T1000 (cell line): ENCODE measurements at places on chromosomes 7 and 10.

GRCh38 chr10:73644015-73644743 is 2.9 kb upstream of the MYOZ1 start:
- DNase-seq = peak; percentile 21

DNA sequence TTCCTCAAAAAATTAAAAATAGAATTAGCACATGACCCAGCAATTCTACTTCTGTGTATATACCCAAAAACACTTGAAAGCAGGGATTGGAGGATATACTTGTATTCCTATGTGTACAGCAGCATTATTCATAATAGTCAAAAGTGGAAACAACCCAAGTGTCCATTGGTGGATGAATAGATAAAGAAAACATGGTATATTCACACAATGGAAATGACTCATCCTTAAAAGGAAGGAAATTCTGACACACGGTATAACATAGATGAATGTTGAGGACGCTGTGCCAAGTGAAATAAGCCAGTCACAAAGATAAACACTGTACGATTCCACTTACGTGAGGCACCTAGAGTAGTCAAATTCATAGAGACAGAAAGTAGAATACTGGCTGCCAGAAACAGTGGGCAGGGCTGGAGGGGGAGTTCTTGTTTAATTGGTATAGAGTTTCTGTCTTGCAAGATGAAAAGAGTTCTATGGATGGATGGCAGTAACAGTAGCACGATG is 26.6 kb upstream of the KAT6B start:
- DNase-seq = peak; percentile 58

GRCh38 chr7:121561717-121562116 is 165.6 kb upstream of the FAM3C start:
- DNase-seq = no peak

DNA sequence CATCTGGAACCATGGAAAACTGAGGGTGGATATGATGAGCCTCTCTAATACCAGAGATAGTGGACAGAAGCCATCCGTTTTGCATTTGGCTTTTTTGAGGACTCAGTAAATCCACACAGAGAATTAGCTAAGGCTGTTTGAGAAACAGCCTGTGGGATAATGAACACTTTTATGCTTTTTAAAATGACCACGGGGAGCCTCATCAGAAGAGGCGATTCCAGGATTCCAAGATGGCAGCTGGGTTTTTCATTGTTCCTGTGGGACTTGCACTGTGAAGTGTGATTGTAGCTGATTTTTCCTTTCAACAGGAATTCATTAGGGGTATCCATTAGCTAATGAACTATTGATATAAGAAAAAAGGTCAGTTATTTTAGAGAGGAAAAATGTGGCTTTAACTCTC is 353.2 kb downstream of the AUTS2 start:
- DNase-seq = no peak

DNA sequence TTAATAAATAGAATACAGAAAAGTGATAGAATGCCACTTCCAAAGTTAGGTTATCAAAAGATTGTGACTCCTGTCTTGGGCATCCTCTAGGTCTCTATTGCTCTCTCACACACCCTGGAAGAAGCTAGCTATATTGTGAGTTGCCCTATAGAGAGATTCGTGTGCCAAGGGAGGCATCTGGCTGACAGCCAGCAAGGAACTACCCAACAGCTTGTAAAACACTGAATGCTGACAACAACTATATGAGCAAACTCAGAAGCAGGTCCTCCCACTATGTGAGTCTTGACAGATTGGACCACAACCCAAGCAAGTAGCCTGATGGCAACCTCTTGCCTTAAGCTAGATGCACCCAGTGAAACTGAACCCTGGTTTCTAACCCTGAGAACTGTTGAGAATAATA is 55.7 kb upstream of the CDK14 start:
- no peak for DNase-seq

DNA sequence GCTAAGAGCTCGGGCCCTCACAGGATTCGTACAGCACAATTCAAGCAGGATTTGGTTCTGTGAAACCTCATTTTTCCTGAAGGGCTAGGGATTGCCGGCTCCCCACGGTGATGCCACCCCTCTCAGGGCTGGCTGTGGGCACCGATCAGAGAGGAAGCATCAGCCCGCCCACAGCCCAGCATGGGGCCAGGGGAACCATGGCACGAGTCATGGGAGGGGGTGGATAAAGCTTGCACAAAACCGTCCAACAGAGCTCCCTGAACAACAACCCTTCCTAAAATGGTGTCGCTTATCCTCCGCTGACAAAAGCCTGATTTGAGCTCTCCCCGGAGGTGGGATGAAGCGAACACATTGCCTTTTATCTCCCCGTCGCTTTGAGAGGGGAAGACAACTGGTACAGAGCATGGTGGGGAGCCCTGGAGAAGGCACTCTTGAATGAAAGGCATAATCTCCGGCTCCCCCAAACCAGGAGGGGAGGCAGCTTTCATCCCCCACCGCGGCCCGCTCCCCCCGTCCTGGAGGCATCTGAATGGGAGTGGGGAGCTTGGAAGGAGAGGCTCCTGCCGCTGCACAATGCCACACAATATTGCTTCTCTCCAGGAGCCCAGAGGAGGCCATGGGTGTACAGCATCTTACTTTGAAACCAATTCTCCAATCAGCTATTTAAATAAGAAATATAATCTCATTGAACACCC is 144.0 kb downstream of the RPS24 start:
- no peak for DNase-seq

DNA sequence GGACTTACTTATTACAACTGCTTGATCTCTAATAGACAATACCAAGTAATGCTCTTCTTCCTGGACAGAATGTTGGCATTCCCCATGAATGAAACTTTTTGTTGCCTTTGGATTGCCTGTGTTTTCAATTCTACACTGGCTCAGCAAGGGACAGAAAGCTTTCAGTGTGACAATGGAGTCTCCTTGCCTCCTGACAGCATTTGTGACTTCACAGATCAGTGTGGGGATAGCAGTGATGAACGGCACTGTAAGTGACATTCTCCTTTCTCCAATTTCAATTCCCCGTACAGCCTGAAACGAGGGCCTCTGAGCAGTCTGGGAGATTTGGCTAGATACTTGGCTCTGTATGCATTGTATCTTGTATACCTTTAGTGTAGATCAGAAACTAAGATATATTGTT is 290 bp downstream of the MALRD1 start:
- DNase-seq = no peak

DNA sequence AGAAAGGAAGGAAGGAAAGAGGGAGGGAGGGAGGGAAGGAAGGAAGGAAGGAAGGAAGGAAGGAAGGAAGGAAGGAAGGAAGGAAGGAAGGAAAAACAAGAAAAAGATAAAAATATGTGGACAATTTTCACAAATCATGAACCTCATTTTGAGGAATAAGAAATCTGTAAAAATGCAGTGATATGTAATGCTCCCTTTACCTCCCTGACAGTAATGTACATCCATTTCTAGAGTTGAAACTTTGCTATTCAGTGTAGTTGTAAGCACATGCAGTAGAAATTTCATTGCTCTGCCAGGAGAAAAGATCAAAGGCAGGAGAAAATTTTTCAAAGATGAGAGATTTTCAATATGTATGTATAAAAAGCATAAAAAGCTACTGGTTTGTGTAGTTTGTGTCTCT is 189.5 kb upstream of the MYO3A start:
- no peak for DNase-seq

DNA sequence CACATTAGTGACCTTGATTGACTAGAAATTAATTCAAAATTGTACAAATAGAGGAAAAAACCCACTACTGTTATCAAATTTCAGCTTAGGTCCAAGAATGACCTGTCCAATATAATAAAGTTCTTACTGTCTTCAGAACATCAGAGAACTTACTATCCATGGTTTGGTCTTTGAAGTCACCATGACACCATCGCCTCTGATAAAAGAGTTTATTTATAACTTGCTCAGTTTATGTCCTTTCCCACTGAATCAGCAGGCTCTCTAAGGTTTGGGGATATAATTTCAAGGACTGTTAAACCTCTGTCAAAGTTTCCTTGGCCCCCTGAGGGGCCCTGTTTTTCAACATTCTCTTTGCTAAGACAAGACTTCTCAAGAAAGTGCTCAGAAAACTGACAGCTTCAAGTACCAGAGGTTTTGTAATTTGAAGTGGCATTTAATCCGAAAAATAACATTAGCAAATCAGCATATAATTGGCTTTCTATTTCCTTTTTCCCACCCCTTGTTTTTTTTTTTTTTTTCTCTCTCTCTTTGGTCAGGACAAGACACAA is 191.7 kb upstream of the FERD3L start:
- DNase-seq = no peak

GRCh38 chr10:6973899-6974298 is 393.8 kb upstream of the PRKCQ start:
- no peak for DNase-seq

DNA sequence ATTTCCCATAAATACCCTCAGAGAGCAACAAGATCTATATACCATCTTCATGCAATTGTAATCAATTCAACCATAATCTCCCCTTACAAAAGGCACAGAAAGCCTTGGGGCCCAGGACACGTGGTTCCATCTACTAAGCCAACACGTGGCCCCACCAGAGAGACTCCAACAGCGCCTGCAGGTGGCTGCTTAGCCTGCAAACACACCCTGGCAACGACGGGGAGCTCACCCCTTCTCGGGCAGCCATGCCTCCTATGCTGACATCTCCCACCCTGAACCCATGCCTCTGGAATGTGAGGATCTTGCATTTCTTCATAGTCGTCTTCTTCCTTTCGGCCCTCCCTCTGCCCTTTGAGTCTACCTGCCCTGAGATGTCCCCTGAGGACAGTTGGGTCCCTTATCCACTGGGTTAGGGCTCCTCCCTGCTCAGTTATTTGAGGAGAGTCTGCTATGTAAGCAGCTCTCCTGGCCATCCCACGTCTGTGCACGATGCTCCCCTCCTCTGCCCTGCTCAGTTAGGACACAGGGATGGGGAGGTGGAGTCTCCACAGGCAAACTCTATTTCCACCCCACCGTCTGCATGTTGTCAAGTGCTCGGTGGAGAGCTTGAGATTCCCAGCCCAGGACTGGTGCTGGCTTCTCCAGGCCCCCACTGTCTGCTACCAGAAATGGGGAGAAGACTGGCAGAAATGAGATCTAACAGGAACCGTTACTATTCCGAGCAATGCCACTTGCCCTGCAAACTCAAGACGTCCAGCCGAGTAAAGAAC is 36.5 kb downstream of the EBF3 start:
- DNase-seq = no peak

- DNase-seq = no peak
Observed at GRCh38 chr10:23311034-23311433, 33.6 kb downstream of the C10orf67 start.

- no peak for DNase-seq
Observed at GRCh38 chr7:80729591-80730320, 91.3 kb downstream of the CD36 start.

GRCh38 chr10:83515001-83515400 is 624.3 kb upstream of the GHITM start:
- DNase-seq = no peak

DNA sequence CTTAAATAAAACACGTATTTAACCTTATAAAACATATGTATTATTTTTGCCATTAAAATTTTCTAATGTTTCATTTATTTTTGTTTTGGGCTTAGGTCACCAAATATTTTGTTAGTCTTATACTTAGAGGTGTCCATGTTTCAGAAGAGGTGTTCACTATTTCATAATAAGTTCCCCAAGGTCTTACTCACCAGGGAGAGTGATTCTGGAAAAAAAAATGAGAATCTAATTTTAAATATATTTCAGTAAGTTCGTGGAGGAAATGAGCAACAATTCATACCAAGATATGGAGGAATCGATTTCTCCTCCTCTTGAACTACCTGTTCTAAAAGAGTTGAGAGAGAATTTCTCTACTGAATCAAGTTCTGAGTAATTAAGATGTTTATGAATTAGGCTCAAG is 271.6 kb upstream of the SLC26A5 start:
- no peak for DNase-seq

DNA sequence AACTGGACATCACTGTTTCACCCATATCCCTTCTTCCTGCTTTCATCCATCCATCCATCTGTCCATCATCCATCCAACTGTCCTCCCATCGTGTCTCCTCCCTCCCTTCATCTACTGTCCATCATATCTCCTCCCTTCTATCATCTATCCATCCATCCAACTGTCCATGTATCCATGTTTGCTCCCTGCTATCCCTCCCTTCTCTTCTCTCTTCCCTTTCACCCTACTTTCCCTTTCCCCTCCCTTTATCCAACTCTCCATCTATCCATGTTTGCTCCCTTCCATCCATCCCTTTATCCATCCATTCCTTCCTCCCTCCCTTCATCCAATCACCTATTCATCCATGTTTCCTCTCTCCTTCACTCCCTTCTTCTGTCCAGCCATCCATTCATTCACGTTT is 92.6 kb upstream of the CTBP2 start:
- no peak for DNase-seq

- no peak for DNase-seq
Observed at GRCh38 chr10:96419351-96419750, 60.5 kb upstream of the OPALIN start.

DNA sequence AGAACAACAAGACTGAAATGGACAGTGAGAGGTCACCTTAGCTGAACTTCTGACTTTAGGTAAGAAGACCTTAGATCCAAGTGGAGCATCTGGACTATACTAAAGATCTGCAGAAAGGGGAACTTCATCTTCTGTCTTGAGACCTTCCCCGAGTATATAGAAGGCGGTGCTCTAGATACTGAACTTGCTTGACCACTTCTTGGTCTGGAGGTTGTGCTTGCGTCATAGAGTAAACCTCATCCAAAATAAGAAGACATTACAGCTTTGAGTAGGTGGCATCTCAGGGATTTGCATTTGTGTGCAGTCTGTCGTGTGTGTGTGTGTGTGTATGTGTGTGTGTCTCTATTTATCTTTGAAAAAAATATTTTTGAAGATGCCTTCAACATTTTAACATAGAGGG is 157.5 kb downstream of the CHN2 start:
- no peak for DNase-seq

DNA sequence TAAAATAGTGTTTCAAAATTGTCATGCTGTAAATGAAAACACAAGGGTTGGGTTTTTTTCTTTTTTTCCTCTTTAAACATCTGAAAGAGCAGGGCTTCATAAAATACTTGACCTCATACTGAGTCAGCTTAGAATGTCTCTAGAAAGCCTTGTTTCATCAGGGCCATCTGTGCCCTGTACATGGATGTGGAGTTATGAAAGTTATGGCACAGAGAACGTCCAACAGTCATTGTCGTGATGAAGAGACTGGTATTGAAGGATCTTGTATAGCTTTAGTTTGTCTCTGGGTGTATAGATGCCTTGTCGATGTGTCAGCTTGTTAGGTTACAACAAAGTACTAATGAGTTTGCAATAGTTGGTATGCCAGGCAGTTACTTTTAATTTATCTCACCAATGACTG is 127.3 kb downstream of the FAM204A start:
- DNase-seq = no peak

GRCh38 chr7:14691034-14691433 is 211.5 kb downstream of the DGKB start:
- no peak for DNase-seq

DNA sequence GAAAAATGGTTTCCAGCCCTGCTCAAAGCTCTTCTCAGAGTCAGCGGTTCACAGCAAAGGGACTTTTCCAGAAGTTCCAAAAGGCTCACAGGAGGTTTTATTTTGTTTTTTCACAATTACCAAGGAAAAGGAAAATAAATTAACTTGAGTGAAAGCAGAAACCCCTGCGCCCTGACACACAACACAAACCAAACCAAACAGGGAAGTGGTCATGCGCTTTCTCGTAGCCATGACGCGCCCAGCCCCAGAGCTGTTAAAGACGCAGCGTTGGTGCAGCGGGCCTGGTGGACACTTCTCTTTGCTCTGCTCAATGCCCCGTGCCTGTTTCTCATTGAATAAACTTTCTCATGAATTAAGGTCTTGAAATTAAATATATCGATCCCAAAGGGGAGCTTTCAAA is 134.4 kb upstream of the LYZL2 start:
- DNase-seq = no peak
